ENCODE measurements at places on chromosomes 7 and 10.

GRCh38 chr7:112410092-112410491 lies 40.2 kb upstream of the IFRD1 start:
- DNase-seq = no peak

- DNase-seq = no peak
These were observed 146.3 kb upstream of the CHST15 start for GRCh38 chr10:124239696-124240095.

DNA sequence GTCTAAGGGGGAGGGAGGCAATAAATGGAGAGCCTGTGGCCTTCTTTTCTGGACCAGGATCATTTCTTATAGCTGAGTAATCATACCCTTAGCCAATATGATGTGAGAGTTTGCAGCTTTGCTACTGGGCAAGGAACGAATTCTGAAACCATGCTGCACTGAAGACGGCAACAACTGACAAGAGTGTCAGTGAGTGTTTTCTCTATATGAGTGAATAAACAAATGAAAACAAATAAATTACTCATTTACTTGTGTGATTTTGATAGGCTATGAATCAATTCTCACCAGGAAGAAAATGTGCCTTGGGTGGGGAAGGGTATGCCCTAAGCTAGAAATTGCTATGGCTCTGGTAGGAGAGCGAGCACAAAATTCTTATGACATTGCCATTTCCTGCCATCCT lies 79.4 kb upstream of the LRRN3 start:
- no peak for DNase-seq

- DNase-seq = no peak
These were observed 227.7 kb upstream of the SEMA3E start for GRCh38 chr7:83876593-83876992.

GRCh38 chr10:90871766-90872647 lies at the start of gene RPP30:
Gene RPP30 (plus strand): TSS chr10:90871974. CDS start chr10:90871987, 13 bp downstream.
- peak; percentile 79 for DNase-seq

GRCh38 chr10:80281292-80281691 lies 8.2 kb downstream of the MAT1A start:
- no peak for DNase-seq

All from stimulated activated CD4-positive, alpha-beta T cell treated with anti-CD3 and anti-CD28 coated beads, Interleukin-2, amount 100 ng/mL, for 48 hours (primary cell).